ENCODE measurements at places on chromosomes 2 and 18.

- DNase-seq, result no peak
Observed at GRCh38 chr18:71597219-71597618, 946.9 kb downstream of the CBLN2 start.

DNA sequence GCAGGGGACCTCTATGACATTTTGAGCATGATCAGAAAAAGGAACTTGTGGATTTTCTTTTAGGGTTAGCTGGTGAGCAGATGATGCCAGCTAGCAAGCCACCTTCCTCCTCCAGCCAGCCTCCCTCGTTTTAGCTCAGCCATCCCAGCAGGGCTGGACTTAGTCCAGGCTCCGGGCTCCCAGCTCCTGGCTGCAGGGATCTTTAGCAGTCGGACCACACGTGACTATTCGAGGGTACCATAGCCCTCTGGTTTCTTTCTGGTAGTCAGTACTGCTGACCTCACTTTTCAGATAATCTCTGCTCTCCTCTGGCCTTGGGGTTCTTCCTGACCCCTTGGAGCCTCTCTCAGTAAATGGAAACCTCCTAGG lies 31.8 kb downstream of the NCK2 start:
- no peak for DNase-seq

GRCh38 chr2:85334928-85335327 lies 7.1 kb upstream of the TGOLN2 start:
- no peak for DNase-seq

DNA sequence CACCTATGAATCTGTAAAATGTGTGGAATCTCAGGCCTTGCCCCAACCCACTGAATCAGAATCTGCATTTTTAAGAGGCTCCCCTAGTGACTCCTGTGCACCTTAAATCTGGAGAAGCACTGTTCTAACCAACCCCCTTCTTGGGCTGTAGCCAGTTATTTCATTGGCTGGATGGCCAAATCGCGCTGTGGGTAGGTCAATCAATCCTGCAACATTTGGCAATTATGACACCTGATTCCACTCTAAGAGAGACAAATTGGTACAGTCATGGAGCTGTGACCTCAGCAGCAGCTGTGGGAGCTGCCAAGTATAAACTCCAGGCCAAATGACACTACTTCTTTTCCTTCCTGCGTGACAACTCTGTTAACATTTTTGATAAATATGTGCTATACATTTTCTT lies 208.7 kb downstream of the CLIP4 start:
- no peak for DNase-seq

GRCh38 chr2:172928756-172929155 lies 146.9 kb upstream of the MAP3K20 start:
- DNase-seq, result no peak

DNA sequence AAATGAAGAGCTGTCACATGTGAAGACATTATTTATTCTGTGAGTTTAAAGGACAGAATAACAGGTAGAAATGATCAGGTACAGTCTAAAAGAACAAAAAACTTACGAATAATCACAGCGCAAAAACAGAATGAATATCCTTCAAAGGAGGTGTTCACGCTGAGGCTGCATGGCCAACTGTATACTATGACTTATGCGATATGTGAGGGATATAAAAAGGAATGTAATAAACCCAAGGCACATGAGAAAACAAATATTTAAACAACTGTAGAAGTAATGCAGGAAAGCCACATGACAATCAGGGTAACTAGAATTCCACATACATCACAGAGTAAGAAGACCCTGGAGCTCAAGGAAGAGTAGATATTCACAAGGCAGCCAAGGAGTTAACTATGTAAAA lies 81.3 kb downstream of the RTTN start:
- no peak for DNase-seq

DNA sequence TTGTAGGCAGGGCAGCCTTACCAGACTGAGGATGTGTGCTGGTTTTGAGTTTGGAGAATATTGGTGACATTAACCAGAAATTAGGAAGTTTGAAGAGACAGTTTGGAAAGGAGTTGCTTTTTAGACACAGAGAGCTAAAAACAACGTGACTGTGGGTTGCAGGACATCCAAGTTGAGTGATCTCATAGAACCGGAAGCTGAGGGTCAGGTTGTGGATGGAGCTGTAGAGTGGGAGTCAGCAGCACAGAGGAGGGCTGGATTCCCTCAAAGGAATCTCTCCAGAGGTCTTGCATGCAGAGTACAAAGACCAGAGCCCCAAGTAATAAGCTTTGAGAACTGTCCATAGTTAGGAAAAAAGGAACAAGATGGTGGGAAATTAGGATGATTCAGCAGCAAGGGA lies 9.3 kb downstream of the MAPRE3 start:
- DNase-seq, result no peak

GRCh38 chr18:35436076-35436649 lies 59.0 kb upstream of the ZNF396 start:
- DNase-seq, result no peak

GRCh38 chr18:11050966-11051365 lies 98.4 kb downstream of the PIEZO2 start:
- DNase-seq, result peak; percentile 57

- no peak for DNase-seq
Observed at GRCh38 chr2:182456784-182457183, 29.9 kb upstream of the PDE1A start.

DNA sequence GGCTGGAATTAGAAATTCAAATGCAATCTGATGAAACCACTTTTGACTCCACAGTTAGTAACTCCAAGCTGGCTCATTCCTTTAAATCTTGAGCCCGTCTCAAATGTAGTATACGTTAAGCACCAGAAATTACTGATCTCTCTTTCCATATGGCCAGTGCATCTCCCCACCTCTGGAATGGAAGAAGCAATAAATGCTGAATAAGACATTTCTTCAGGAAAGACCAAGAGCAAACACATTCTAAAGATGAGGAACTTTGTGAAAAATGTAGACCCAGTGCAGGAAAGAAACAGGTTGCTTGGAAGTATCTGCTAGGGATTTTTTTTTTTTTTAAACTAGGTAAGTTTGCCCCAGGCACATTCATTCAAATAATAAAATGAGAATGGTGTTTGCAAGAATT lies 143.1 kb upstream of the FBXO11 start:
- no peak for DNase-seq

DNA sequence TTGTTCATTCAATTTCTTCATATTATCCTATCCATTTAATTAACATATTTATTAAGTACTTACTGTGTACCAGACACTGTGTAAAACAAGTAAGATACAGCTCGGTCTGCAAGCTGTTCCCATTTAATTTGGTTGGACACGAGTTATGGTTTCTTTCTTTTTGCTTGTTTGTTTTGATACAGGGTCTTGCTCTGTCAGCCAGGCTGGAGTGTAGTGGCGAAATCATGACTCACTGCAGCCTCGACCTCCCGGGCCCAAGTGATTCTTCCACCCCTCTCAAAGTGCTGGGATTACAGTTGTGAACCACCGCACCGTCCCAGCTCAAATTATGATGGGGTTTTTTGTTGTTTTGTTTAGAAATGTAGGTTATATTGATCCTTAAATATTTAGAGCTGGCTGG lies 9.0 kb downstream of the CYBRD1 start:
- no peak for DNase-seq

DNA sequence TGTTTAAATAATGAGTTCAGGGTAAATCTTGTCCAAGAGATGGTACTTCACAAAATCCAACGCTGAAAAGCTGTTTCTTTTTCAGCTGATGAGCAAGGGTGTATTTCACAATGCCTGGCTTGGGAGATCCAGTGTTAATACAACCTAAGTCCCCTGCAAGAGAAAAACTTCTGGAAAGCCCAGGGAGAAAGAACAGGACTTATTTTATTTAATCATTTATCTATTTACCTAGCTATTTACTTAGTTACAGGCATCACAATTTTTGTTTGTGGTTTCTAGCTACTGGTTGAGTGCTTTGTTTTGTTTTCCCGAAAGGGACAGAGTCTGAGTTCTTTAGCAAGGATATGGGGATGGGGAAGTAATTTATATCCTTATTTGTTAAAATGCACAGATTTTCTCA lies 598.2 kb upstream of the SYT4 start:
- DNase-seq, result no peak

GRCh38 chr2:152425765-152426727 lies 91.1 kb downstream of the FMNL2 start:
- no peak for DNase-seq

- no peak for DNase-seq
Observed at GRCh38 chr2:240597054-240597418, 10.5 kb downstream of the CAPN10 start.

GRCh38 chr18:23617412-23618014 lies 31.2 kb upstream of the NPC1 start:
- DNase-seq, result no peak

DNA sequence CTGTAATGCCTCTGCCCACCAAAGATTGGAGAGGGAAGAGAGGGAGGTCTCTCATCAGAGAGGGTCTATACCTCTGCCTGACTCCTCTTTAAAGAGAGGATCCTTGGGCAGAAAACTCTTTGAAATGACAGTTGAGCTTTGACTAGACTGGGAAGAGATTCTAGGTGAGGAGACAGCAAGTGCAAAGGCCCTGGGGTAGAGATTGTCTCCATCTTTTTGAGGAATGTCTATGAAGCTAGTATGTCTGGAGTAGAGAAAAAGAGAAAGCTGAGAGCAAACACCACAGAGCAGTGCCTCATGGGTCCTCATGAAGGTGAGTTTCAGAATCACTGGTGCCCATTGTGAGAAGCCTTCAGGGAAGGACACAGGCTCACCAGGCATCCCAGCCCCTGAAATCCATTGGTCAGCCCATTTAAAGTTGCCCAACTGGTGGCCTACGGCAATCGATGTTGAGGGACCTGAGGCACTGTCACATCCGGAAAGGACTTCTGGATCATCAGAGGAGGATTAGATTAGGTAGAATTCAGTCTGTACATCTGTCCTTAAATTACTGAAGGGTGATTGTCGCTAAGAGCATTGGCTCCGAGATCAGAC lies 31.5 kb downstream of the LBH start:
- no peak for DNase-seq

GRCh38 chr18:69845593-69846506 lies 101.8 kb downstream of the CD226 start:
- no peak for DNase-seq

DNA sequence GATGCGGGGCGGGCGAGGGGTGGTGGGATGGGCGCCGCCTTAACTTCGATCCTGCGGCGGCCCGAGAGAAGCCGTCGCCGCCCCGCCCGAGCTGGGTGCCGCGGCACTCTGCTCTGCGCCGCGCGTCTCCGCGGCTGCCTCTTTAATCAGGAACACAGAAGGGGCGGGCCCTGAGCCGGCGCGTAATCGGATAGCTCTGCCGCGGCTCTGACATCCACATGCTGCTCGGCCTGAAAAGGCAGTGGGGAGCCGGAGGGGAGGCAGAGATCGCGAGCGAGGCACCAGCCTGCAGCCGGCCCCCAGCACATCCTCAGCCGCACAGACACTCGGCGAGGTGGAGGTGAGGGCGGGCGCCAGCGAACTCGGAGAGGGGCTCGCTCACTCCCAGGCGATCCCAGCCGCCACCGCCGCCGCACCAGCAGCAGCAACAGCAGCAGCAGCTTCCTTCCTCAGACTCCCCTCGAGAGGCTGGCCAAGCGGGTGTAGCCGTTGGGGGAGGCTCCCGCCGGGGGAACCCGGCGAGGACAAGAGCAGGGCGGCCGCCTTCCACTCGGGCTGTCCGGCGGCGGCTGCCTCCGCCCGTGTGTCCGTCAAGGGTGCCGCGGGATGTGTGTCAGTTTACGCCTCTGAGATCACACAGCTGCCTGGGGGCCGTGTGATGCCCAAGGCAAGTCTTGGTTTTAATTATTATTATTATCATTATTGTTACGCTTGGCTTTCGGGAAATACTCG lies at the start of gene NRP2:
Gene NRP2, plus strand, starts transcription at position 263 of the 732 bp plus-strand sequence. CDS start 790 bp downstream, outside the sequence.
- DNase-seq, result no peak

- DNase-seq, result no peak
Observed at GRCh38 chr2:119478978-119479295, 45.3 kb downstream of the SCTR start.

GRCh38 chr2:129296806-129297205 lies 682.7 kb upstream of the RAB6C start:
- DNase-seq, result no peak

- no peak for DNase-seq
Observed at GRCh38 chr2:81940266-81940955, 1635.9 kb upstream of the LRRTM1 start.

DNA sequence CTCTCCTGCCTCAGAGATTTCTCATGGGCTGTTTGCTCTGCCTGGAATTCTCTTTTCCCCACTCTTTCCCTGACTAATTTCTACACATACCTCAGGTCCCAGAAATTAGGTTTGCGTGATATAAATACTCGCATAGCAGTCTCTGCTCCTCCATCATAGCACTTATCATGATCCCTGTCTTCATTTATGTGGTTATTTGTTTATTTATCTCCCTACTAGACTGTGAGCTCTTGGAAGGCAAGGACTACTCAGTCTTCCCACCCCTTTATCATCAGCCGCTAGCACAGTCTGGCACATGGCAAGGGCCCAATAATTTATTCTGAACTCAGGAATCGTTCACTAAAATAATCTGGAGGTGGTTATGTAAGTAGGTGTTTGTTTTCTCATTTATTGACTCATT lies 79.3 kb downstream of the ADCYAP1 start:
- DNase-seq, result no peak

DNA sequence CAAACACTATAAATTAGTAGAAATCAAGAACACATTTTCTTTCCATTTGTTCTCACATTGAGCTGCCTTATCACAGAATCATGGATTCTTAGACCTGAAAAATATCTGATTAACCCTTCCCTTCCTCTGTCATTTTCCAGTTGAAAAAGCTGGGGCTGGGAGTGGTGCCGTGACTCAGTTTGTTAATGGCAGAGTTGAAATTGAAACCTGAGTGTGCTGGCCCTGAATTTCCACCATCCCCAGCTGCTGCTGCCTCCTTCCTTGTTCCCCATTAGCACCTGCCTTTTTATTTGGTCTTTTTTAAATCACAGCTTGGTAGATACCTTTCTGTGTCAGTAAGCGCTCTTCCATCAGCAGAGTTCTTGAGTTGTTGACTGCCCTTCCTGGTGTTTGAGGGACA lies 10.6 kb downstream of the FARP2 start:
- DNase-seq, result no peak

DNA sequence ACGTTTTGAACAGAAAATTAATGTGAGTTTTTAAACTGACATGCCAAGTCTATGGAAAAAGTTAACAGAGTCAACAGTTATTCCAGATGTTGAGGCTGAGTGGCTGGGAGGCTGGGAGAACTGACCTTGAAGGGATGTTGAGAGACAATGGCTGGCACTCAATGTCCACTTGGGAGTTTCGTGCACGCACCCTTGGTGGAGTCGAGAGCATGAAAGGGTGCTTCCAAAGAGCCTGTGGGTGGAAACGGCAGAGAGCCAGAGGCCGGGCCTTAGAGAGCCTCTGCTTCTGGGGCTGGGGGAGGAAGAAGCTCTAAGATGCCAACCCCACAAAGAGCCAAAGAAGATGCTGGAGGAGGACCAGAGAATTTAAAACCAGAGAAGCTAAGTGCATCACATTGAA lies 63.4 kb upstream of the L3MBTL4 start:
- no peak for DNase-seq

- DNase-seq, result no peak
Observed at GRCh38 chr2:187447336-187447735, 716 bp downstream of the CALCRL start.

GRCh38 chr2:240284503-240285259 lies 144.2 kb upstream of the OTOS start:
- no peak for DNase-seq
